ENCODE measurements at places on chromosomes 5 and 9.

GRCh38 chr9:109787735-109788134, 7.7 kb downstream of the PALM2AKAP2 start:
- no peak for DNase-seq

DNA sequence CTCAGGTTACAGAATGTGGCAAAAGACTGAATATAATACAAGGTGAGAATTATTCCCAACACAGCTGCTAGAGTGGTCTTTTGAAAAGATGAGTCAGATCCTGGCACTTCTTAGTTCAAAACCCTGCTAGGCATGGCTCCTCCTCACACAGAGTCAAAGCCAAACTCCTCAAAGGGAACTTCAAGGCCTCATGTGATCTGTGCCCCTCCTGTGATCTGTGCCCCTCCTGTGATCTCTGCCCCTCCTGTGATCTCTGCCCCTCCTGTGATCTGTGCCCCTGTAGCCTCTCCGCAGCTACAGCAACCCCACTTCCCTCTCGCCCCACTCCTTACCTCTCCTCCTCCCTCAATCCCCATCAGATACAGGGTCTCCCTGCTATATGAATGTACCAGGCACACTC, 525.5 kb upstream of the CCNG1 start:
- DNase-seq: no peak

DNA sequence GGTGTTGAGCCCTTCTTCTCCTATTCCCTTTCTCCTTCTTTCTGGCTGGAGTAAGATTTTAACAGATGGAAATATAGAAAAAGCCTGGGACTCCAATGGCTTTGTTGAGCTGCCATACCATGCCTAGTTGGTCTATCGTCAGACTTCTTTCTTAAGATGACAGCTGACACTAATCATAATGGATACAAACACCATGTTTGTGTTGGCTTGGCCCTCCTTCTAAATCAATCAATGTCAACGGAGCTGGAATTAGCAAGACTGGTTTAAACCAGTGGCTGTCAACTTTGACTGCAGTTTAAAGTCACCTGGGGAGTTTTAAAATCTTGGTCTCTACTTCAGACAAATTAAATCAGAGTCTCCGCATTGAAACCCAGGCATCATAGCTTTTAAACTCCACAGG, 264.5 kb upstream of the PRR16 start:
- DNase-seq: no peak

DNA sequence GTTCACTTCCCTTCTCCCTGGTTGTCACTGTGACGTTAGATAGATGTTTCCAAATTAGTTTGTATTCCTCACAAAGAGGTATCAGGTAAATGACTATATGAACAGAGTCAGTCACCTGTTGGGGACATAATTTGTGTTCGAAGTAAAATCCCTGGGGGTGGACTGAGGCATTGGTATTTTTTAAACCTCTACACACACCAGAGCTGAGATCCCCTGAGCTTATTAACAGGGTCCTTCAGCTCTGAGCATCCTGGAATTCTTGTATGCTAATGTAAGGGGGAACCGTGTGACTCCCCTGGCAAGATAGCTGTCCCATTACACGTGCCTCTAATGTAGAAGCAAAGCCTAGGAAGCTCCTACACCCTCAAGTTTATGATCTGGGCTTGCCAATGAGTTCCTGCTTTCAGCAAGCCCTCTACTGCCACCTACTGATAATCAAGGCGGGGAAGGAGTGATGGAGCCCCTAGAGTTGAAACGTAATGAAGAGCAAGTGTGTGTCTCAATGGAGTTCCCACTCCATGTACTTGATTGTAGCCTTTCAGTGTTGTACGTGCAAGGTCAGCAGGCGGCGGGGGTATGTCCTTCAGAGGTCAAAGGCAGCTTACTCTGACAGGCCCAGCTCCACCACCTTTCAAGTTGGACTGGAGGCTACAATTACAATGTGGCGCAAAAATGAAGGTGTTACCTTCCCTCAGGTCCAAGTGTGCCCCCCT, 14.4 kb downstream of the PRKACG start:
- DNase-seq: peak; percentile 78

DNA sequence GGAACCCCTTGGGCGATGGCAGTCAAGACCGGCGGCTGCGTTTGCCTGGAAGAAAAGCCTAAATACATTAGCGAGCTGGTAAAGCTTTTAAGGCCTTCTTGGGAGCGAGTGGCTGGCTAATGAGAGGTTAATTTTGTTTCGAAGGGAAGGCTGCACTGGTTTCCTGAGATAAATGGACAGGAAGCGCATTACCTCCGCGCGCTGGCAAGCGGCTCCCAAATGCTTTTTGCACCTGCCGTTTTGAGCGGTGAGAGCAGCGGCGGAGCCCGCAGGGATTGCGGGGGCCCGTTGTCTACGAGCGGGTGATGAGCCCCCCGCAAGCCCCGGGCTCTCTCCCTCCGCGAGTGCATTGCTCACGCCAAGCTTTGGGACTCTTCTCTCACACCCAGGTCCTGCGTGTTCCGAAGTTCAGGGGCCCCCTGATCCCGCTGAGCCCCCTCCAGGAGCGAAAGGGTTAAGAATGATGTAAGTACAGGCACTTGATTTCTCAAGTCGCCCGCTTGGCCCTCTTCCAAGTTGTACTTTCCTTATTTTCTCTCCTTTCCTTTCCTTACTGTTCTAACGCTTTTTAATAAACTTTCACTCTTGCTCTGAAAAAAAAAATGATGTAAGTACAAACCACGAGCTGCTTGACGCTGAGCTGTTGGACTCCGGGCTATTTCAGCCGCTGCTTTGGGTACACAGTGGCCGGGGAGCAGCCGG, 3.1 kb upstream of the RGMB start:
- DNase-seq: peak; percentile 63

- DNase-seq: peak; percentile 66
These were observed 7.6 kb downstream of the S1PR3 start for GRCh38 chr9:88998911-88999310.

- no peak for DNase-seq
These were observed 116.5 kb upstream of the ATP10B start for GRCh38 chr5:160968480-160968879.

DNA sequence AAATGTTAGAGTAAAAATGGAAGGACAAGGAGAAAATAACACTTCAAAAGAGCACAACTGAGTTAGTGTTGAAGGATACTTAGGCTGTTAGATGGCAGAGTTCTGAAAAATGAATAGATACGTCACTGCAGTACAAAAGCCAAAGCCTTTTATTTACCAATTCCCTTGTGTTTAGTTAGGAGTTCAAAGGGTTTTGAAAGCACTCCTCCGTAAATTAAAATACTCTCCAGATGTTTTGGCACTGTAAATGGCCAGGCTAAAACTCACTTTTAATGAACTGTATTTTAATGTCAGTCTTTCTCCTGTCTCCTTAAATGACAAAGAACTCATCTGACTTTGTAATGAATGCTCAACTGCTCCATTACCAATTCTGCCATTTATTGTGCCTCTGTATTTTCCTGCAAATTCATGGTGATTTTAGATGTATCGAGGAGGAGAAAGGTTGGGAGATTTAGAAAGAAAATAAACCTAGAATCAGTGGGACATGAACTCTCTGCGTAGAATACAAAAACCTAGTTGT, 1727.2 kb downstream of the MAT2B start:
- DNase-seq: peak; percentile 59

DNA sequence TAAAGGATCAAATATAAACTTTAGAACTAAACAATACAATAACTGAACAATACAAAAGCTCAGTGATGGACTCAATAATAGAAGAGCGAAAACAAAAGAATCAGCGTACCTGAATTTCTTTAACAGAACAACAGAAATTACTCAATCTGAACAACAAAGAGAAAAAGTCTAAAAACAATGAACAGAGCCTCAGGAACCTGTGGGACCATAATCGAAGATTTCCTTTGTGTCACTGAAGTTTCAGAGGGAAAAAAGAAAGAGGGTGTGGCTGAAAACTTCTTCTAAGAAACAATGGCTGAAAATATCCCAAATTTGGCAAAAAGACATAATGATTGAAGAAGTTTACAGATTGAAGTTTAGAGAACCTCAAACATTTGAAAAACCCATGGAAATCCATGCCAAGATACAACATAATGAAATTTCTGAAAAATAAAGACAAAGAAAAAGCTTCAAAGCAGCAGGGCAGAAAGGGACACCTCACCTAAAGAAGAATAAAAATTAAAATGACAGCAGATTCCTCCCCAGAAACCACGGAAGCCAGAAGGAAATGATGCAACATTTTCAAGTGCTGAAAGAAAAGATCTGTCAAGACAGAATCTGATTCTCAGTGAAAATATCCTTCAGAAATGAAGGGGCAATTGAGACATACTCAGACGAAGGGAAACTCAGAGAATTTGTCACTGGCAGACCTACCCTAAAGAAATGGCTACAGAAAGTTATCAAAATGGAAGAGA, 288.8 kb downstream of the ARL15 start:
- peak; percentile 29 for DNase-seq

- DNase-seq: peak; percentile 34
These were observed 1798.9 kb downstream of the MAT2B start for GRCh38 chr5:165304193-165304827.

DNA sequence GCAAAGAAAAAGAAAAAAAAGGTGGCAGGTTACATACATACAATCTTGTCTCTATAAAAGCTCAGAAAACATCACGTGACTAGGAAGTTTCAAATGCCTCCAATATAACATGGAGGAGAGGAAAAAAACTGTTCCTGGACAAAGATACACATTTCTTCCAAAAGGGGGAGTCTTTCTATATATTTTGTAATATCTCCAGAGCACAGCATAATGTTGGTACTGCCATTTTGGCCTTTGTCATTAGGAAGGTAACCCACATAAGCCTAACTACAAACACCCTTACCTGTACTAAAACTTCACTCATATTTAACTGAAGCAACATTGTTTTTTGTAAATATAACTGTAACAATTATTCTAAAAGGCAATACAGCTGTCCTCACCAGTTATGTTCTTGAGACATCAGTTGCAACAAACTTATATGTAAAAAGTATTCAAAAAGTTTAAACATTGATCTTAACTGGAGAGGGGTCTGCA, 1.2 kb upstream of the BTF3 start:
- peak; percentile 79 for DNase-seq

DNA sequence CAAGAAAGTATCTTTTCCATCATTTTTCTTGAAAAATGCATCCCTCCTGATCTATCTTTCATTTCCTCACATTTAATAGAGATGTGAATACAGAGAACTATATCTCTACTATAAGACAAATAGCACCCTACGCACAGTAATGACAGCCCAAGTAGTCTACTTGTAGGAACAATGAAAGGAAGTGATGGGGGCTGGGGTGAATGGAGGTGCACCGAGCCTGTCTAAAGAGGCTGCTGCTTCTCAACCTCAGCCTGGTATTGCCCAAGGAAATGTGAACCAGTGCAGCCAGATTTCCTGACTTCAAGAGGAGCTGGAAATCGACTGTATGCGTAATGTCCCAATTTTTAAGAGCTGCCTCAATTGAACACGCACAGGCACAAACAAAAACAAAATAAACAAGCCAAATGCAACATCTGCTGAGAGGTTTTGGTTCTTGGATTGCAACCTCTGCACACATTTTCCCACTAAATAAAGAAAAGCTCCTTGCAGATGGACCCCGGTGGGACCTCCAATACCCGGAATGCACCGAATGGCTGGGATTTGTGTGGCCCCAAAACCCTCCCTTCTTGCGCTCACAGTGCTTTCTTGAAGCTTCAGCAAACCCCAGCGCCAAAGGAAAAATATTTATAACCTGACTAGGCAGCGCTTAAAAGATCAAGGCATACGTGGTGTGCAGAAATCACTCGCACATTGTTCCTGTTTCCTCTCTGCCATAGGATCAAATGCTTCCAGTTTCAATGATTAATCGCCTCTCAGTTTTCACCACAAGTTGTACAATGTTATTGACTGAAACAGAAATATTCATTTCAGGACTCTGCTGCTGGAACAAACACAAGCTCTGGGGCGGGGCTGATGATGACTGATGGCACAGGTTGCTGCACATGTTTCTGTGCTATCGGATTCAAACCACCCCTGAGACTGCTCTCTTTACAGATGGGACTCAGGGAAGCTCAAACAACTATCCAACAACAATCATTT, 68.3 kb downstream of the KCNIP1 start:
- DNase-seq: peak; percentile 42

- DNase-seq: peak; percentile 80
These were observed 69.5 kb upstream of the ANXA1 start for GRCh38 chr9:73081979-73082657.

GRCh38 chr5:176650354-176650884, 3.1 kb downstream of the TSPAN17 start:
- no peak for DNase-seq

DNA sequence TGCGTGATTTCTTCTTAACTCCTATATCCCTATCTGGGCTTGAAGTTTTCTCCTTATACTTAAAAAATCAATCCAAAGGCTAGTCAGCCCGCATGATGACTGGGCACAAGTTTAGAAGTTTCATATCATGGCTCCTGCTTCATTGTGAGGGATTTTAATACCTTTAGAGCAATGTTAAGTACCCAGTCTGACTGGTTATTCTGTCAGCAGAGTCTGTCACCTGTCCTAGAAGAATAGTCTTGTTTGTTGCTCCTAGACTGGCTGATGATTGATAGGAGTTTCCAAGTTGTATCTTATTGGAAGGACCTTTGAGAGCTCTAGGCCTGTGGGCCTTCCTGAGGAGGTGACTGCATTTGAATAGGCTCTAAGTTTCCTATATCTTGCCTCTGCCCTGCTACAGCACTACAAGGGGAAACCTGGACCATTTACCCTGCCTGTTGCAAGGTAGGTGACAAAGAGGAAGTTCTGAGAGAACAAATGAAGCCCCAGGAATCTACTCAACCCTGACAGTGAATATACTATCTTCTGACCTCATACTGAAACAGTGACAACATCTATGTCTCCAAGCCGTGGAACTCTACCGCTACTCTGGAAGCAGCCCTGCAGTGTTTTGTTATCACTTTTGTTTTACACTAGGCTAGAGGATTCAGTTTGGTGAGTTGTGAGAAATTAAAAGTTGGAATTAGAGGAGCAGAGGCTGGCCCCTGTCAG, 66.5 kb downstream of the F2RL2 start:
- no peak for DNase-seq

Data from fibroblast of lung (primary cell).